ENCODE measurements at places on chromosomes 2 and 18.
A peak's percentile ranks its signal among the peaks of the same experiment; 100 is the strongest.

- DNase-seq: no peak
Observed at GRCh38 chr2:238339395-238339780, 19.1 kb downstream of the TRAF3IP1 start.

- no peak for DNase-seq
Observed at GRCh38 chr18:21000667-21001066, 110.9 kb downstream of the ROCK1 start.

DNA sequence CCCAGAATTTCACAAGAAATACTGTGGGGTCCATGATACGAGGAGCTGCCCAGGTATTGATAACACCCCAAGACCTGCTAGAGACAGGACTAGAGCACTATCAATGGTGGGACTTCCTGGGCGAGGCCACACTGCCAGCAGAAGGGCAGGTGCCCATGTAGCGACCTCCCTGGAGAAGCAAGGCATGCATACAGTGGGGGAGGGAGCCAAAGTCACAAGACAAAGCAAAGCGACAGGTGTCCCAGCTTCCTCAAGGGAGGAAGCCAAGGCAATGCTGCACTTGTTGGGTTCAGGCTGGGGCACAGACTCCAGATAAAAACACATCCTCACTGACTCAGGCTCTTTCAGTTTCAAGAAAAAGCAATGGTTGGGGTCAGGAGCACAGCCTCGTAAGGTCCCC lies 7.5 kb downstream of the CD207 start:
- no peak for DNase-seq

GRCh38 chr2:86454238-86454637 lies 13.1 kb downstream of the KDM3A start:
- no peak for DNase-seq

GRCh38 chr2:208006833-208007232 lies 18.5 kb downstream of the PLEKHM3 start:
- DNase-seq: no peak

- DNase-seq: no peak
Observed at GRCh38 chr2:217045700-217046475, 186.0 kb upstream of the TNP1 start.

DNA sequence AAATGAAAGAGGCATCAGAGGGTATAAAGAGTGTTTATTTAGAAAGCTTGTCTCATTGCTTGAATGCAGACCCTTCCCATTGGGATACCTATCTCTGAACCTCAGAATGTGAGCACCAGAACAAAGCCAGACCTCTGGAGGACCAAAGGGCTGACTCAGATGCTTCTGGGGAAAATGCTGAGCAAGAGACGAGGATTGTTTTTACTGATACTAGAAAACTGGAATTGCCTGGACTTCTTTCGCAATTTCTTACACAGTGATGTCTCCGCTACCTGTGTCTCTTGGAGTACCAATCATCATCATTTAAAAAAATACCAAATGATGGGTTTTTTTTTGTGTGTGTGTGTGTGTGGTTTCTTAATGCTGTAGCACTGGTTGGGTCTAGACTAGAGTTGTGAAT lies 55.6 kb upstream of the CCDC85A start:
- no peak for DNase-seq

DNA sequence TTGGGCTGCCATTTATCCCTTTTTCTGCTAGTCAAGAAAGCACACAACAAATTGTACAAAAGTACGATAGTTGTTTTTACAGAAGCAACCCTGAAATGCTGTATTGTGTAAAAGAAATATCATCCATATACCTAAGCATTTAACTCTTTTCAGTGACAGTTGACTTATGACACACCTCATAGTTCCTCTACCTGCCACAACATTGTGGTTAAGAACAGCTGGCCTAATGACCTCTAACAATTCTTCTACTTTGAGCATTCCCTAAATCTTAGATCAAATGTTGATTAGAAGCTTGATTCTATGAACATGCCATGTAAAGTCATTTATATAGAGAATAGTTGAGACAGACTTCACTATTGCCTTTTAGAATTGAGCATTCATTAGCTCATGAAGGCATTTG lies 165.9 kb upstream of the SETBP1 start:
- no peak for DNase-seq

- peak; percentile 82 for DNase-seq
Observed at GRCh38 chr2:220227266-220227920, 600.0 kb downstream of the SLC4A3 start.

GRCh38 chr2:127098711-127099110 lies 8.2 kb downstream of the BIN1 start:
- no peak for DNase-seq

- DNase-seq: no peak
Observed at GRCh38 chr2:236173036-236173728, 5.0 kb upstream of the GBX2 start.

DNA sequence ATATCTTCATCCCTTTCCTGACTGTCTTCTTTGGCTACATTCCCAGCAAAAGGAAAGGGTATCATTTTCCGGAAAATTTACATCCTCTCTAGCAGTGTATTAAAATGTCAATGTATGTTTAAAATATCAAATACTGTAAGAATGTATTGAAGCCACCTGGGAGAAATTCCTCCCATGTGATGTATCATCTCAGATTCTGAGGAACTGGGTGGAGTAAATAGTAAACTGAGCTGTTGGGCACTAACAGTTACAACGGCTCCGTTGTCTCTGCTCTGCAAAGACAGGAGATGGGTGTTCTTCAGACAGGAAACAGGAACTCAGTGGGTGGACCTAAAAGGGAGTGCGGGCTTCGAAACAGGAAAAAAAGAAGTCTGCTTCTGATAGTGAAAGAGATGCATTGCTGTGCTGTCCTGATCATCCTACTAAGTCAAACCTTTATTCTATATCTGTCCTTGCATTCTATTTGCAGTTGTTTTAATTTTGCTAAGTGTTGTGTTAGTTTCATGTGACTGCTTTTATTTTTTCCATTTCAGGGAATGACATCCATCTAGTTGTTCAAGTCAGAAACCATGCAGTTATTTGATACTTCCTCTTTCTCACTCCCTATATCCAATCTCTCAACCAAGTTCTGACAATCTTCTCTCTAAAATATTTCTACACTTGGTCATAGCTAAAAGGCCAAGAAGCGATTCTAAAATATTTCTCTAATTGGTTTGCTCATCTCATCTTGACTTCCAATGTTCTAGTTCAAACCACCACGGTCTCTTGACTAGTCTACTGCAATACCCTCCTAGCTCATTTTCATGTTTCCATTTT lies 19.4 kb downstream of the DOK1 start:
- DNase-seq: no peak

GRCh38 chr18:9594823-9595596 lies 19.3 kb downstream of the PPP4R1 start:
- DNase-seq: no peak

GRCh38 chr2:230234845-230235244 lies 9.3 kb downstream of the SP140 start:
- DNase-seq: no peak

- no peak for DNase-seq
Observed at GRCh38 chr2:140891614-140892212, 1239.1 kb downstream of the LRP1B start.

DNA sequence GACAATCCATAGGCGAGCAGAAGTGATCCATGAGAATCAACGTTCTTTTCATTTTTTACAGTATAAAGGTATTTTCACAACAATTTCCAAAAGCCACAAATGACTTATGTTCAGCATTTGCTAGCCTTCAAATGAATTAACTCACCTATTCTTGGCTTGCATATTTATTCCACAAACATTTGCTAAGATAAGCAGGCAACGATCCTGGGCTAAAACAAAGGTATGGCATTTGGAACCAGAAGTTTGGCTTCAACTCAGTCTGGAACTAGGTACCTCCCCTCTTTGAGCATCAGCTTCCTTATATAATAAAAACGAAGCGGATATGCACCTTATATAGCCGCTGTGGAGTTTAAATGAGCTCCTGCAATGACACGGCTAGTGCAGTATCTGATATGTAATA lies 20.5 kb downstream of the CYRIA start:
- DNase-seq: no peak

GRCh38 chr2:73823916-73824523 lies 4.7 kb upstream of the STAMBP start:
- DNase-seq: no peak

- DNase-seq: no peak
Observed at GRCh38 chr18:46754188-46754587, 2.7 kb downstream of the ST8SIA5 start.

DNA sequence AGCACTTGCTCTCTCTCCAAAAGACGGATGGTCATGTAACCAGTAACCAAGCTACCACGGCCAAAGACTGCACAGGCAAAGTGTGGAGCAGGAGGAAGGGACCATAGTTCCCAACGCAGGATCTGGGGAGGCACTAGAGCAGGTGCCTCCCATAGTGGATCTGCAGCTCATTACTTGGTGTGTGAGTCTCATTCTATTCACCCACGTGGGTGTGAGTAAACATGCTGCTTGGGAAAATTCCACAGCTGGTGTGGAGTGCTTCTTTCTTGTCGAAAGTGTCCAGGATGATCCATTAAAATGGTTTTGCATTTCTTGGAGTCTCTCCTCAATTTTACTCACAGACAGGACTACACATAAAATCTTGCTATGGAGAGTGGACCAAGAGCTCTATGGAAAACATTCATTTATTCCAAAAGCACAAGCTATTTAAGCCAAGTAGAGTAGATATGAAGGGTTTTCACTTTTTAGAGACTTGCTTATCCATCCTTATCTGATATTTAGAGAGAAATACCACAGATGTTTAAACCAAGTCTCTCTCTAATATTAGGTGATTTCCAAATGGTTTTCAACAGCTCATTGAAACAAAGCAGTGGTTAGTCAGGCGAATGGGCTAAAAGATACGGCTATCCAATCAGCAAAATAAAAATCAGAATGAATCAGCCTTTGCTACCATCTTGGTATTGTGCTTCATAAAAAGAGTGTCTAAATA lies 104.3 kb upstream of the CCDC195 start:
- no peak for DNase-seq

- DNase-seq: no peak
Observed at GRCh38 chr18:26022585-26022984, 67.8 kb downstream of the SS18 start.

DNA sequence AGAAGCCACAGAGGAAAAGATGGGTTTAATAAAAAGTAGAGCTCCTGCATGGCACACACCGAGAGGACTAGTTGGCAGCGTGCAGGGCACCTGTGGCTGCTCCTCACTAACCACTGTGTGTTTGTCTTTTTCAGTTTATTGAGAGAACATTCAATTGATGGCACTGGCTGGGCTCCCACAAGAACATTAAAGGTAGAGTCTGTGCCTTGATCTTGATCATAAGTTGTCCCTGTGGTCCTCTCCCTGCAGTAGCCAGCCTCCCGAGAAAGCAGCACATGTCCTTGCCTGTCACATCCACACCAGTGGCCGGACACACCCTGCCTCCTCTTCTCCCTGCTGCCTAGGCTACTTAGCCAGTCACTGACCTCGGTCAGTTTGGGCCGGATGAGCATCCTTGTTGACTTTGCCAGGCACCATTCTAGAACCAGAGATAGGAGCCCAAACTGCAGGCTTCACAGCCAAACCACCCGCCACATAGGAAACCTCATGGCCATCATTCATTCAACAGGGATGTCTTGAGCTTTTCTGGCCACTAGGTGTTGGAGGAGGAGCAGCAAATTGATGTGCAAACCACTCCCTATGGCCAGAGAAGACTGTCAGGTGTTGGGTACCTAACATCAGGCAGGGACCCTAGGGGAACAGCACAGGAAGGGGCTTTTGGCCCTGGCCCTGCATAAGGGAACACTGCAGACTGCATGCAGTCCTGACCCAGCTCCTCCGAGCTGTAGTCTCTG lies 30.2 kb upstream of the SCLY start:
- no peak for DNase-seq

GRCh38 chr18:49009661-49010060 lies 58.9 kb upstream of the SMAD7 start:
- no peak for DNase-seq

GRCh38 chr2:159119652-159120257 lies 151.3 kb downstream of the TANC1 start:
- no peak for DNase-seq

GRCh38 chr18:31444142-31444541 lies 3.4 kb upstream of the DSG3 start:
- DNase-seq: no peak

DNA sequence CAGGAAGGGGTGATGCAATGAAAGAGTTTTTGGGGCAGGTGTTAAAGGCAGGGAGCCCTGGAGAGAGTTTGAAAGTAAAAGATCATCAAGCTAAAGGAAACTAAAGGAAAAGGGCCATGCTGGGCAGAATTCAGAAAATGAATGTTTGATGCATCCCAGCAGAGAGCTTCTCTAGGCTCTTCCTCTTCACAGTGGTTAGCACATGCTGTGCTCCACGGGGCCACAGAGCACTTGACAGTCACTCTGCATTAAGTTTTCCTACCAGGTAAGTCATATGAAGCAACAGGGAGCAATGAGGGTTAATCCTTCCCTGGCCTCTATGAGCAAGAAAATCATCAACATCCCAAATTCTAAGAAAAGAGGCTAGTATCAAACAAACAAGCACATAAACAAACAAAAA lies 895.2 kb downstream of the TRIB2 start:
- no peak for DNase-seq

GRCh38 chr2:191660575-191660974 lies 17.4 kb upstream of the NABP1 start:
- DNase-seq: no peak

- no peak for DNase-seq
Observed at GRCh38 chr2:85791704-85792565, 38.1 kb downstream of the ATOH8 start.

GRCh38 chr2:99550368-99550767 lies 60.6 kb upstream of the REV1 start:
- no peak for DNase-seq

- DNase-seq: no peak
Observed at GRCh38 chr18:1412655-1413322, 508.1 kb downstream of the ADCYAP1 start.

DNA sequence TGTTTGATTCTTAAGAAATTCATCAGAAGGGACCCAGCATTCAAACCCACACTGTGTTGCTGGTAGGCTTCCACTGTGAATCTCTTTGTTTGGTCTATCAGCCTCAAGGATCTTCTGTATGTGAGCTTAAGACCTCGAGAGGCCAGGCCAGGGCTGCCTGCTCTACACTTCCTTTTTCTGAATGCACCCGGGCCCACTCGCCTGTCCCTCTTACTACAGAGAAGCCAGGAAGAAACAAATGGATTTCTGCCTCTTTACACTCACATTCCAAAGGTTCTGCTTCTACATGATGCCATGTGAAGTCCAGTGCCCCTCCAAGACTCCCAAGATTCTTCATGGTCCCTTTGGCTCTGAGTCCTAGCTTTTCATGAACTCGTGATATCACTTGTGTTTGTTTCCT lies 25.4 kb upstream of the MRPL19 start:
- no peak for DNase-seq

DNA sequence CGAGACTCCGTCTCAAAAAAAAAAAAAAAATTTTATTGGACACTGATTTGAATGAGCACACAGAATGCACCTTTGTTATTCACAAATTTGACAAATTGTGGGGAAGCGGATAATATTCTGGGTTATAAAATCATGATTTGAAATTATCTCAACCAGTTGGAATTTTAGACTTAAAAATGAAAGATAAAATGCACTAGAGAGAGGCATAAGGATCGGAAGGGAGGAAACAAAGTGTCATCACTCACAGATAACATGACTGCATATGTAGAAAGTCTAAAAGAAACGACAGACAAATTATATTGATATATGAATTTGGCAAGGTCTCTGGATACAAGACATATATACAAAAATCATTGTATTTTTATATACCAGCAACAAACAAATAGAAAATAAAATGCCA lies 70.6 kb downstream of the CD28 start:
- DNase-seq: no peak
